ENCODE measurements at places on chromosomes 7 and 10. TPM values are rescaled to one million over a fixed set of nuclear protein-coding genes. Genes with fewer than 3 reads are reported as not detected.

Gene KAZALD1
- 11.9 TPM for total RNA-seq

Gene CPVL
- total RNA-seq: 11.4 TPM

Gene ATAD1
- total RNA-seq: 16.5 TPM

Gene AGFG2
- total RNA-seq: 11.8 TPM

Gene HGF
- total RNA-seq: 0.39 TPM

Gene TMEM120A
- total RNA-seq: 51.0 TPM

Gene CPA4
- 1.3 TPM for total RNA-seq

Gene FMC1
- 12.6 TPM for total RNA-seq

Gene CYP3A4
- total RNA-seq: not detected

Gene DPP6
- under 0.01 TPM for total RNA-seq

Gene FOXK1
- 18.5 TPM for total RNA-seq

Gene SPDYE11
- total RNA-seq: not detected

Gene C7orf33
- not detected for total RNA-seq

Gene CAMK2B
- not detected for total RNA-seq

Gene SYCE1
- not detected for total RNA-seq

Gene C10orf105
- not detected for total RNA-seq

Gene ATRNL1
- 0.22 TPM for total RNA-seq

Gene CAV2
- total RNA-seq: 271 TPM

Gene PIK3AP1
- under 0.01 TPM for total RNA-seq

Gene TAC1
- total RNA-seq: not detected

Gene TPK1
- total RNA-seq: 2.7 TPM

Gene TMEM254
- total RNA-seq: 14.6 TPM

Gene GTPBP10
- 20.4 TPM for total RNA-seq

Gene BTBD16
- total RNA-seq: not detected

Gene RELN
- total RNA-seq: under 0.01 TPM
